ENCODE measurements at places on chromosomes 7 and 10.

GRCh38 chr7:80478683-80479082, 33.2 kb downstream of the GNAT3 start:
- no peak for DNase-seq

- DNase-seq, result no peak
Observed at GRCh38 chr10:132960631-132961419, 18.5 kb upstream of the CFAP46 start.

DNA sequence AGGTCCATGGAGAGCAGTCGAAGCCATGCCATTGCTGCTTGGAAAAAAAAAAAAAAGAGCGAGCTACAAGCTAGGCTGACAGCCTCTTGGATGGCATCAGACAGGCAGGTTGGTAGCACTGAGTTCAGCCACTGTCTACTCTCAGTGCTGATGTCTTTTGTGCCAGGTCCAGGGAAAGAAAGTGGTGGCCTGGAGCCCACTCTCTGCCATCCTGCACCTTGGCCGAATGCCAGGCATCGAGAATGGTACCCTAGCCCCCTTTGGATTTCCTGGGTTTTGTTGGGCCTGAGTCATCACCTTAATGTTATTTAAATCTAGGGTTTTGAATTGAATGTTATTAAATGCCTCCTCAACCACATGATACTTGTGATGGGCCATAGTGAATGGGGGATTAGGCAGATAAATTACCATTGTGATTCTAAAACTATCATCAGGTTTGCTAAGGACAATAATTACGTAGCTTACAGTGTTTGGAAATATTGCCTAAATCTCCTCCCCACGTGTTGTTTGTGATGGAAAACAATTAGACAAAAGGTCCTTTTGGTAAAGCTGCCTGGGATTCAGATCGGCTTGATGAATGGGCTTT, 195.7 kb upstream of the GPR26 start:
- no peak for DNase-seq

DNA sequence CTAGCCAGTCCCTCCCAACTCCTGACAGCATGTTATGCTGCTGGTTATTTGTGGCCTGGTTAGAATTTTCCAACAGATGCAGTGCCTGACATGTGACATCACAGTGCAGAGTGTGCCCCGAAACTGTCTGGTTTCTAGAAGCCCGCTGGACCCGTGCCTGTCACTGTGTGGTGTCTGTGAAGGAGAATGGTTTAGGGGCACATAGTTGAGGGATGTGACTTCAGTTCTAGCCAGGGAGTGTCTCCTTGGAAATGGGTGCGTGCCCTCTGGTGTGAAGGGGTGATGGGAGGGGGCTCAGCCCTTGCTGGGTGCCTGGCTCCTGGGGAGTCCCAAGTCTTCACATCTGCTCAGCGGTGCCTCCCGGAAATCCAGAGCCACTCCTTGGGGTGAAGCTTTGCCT, 303.6 kb downstream of the GLRX3 start:
- DNase-seq, result no peak

GRCh38 chr7:138396251-138397070, 63.6 kb upstream of the TRIM24 start:
- DNase-seq, result no peak

- DNase-seq, result no peak
Observed at GRCh38 chr10:26579256-26580063, 118.0 kb upstream of the PDSS1 start.

- no peak for DNase-seq
Observed at GRCh38 chr7:75559976-75560365, 67.9 kb downstream of the SPDYE5 start.

- no peak for DNase-seq
Observed at GRCh38 chr7:78153285-78153684, 354.7 kb downstream of the PHTF2 start.

DNA sequence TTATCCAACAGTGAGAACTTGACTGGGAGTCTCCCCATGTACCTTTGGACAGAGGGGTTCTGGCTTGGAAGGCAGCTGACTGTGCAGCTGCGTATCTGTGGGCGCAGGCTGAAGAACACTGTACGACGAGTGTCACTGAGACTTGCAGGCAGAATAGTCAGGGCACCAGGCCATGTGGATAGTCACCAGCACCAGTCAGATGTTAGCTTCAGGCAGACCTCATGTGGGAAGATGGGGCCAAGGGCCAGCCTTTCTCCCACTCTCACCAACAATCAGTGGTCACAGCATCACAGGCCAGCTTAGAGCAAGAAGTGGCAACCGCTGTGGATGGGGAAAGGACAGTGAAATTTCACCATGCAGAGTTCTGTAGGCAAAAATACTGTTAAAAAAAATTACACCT, 43.4 kb upstream of the GJD4 start:
- DNase-seq, result no peak

DNA sequence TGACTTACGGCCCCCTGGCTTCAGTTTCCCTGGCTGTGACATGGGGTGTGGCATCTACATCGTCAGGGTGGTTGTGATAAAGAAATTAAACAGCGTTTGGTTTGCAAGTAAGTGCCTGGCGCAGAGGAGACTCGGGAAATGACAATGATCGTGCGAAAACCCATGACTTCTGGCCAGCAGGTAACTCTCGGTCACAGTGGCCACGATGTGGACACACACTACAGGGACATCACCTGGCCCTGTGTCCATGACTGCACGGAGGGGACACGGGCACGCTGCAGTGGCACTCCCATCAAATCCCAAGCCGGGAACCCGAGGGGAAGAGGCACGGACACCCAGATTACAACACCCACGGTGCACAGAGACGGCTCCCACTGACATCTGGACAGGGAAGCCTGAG, 28.7 kb downstream of the PAPOLB start:
- no peak for DNase-seq

- DNase-seq, result no peak
Observed at GRCh38 chr7:38367301-38367890, 94.0 kb upstream of the TARP start.

GRCh38 chr10:124728071-124728829, 15.9 kb downstream of the FAM53B start:
- DNase-seq, result no peak

- DNase-seq, result peak; percentile 25
Observed at GRCh38 chr7:100799037-100799896, 28.1 kb downstream of the EPHB4 start.

DNA sequence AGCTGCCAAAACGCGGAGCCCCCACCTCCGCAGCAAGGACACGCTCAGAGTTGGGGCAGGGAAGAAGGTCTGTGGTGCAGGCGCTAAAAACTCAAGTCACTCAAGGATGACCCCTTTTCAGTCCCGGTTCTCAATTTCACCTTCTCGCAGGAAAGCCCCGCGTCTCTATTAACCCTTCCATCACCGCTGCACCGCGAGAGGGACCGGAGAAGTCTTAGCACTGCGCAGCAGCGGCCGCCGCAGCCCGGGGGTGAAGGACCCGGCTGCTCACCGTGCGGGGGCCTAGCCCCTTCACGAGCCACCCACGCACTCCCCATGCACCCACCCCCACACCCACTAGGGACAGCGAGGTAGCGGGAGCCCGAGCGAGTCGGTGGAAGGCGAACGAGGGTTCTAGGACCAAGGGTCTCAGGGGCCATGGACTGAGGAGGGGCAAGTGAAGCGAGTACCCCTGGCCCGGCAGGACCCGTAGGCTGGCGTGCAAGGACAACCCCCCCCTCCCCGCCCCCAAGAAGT, 162.9 kb downstream of the SH3PXD2A start:
- DNase-seq, result no peak

- DNase-seq, result no peak
Observed at GRCh38 chr7:93958651-93959050, 37.1 kb downstream of the GNG11 start.

GRCh38 chr10:100341953-100342626, 4.9 kb upstream of the SCD start:
- DNase-seq, result no peak

- no peak for DNase-seq
Observed at GRCh38 chr10:1074748-1075308, 18.6 kb downstream of the WDR37 start.

DNA sequence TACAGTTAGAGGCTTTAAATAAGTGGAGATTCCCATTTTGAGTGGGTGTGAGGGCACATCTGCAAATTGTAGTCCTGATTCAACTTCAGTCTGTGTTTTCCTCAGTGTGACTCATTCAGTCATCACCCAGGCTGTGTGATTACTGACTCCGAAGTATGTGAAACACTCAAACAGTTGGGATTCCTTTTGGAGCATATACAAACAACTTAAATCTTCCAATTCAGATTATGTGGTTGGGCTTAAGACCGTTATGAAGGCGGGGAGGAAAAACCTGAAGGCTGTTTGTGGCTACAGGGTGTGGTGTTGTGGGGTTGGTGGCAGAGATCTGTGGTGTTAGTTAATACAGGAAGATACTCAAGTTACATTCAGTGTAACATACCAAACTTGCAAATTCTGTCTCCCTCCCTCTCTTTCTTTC, 259.7 kb upstream of the FERD3L start:
- no peak for DNase-seq

- no peak for DNase-seq
Observed at GRCh38 chr10:31594347-31594873, 275.4 kb downstream of the ZEB1 start.

DNA sequence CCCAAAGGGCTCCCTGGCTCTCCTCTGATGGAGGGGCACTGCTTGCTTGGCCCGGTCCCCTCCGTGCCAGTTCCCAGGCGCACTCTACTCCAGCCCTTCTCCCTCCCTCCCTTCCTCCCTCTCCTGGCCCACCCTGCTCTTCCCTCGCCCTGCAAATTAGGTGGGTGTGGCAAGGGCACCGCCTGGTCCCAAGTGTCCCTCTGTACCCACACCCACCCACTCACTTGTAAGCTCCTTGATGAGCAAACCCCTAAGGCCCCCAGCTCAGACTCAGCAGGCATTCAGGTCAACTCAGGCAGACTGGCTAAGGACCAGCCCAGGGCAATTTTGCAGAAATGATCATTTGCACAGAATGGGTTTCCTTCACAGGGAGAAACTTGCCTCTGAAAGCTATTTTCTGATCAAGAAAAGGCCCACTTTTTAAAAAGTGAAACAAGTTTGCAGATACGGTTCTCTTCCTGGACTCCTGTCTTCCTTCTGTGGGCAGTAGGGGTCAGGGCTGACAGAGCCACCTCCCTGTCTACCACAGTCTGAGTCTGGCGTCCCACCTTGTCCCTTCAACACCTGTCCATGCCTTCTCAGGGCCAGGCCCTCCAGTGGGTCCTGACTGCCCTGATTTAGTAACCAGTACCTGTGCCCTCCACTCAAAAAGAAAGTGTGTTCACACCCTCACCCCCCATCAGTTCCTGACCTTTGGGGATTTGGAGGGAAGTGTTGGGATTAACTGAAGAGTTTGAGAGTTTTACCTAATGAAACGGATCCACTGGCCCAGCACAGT, 28.3 kb downstream of the C10orf71 start:
- no peak for DNase-seq

DNA sequence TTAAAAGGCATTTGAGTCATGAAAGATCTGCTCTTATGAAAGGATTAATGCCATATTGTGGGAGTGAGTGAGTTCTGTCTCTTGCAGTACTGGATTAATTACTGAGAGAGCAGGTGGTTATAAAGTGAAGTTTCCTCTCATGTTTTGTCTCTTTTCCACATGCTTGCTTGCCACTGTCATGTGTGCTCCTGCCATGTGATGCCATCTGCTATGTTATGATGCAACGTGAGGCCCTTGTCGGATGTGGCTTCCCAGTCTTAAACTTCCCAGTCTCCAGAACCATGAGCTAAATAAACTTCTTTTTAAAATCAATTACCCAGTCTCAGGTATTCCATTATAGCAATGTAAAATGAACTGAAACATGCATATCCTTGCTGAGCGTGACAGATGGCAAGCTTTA, 22.7 kb upstream of the TCTN3 start:
- DNase-seq, result no peak

- DNase-seq, result no peak
Observed at GRCh38 chr7:964401-965231, 10.1 kb upstream of the ADAP1 start.

- DNase-seq, result no peak
Observed at GRCh38 chr7:127437241-127437640, 44.7 kb upstream of the ZNF800 start.

DNA sequence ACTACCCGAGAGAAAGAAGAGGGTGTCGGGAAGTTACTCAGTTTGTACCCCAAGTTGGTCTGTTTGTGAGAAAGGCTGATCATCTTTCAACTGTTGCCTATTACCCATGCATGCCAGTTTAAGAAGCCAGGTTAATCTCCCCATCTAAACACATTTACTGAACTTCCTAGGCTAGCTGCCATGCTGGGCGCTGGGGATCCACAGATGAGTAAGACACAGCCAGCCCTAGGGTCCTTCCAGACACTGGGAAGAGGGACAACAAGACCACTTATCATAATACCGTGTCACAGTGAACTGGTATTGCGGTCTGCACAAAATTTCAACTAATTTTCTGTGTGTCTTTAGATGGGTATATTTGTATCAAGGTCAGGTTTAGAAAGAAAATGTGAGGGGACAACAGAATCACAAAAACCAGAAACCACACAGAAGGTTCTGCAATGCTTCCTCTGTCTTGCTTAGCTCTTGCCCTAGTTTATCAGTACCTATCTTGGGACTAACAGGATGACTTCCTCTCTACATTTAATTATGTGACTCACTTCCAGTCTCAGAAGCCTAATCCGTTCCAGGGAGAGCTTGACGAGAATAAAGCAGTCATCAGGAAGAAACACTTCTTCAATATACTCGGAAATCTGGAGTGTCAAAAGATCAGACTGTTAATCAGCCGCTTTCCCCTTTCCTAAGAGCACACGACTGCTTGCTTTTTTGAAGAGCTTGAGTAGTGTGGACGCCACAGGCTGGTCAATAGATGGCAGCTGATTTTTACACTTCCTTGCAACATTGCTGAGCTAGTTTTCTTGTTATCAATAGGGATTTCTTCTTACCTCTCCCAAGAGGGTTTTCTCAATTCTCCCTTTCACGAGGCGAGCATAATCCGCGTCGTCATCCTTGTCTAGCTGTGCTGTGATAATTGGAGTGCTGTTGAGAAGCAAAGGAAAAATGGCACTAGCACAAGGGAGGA, 45.7 kb downstream of the POLR3A start:
- DNase-seq, result no peak

DNA sequence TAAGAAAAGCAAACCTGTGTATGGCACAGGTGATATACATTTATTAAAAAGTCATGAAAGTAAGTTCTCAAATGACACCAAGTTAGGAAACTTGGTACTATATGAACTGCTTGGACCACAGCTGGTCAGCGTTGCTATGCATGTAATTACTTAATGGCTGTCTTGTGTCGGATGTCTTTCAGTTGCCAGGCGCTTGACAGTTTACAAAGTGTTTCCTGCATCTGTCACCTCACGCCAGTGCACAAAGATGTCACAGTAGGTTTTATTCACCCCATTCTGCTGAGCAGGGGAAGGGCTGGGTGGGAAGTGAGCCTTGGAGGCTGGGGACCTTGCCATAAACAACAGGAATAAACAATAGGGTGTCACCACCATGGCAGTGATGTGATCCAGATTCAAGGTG, 35.8 kb downstream of the ADAM12 start:
- DNase-seq, result no peak

GRCh38 chr10:116723428-116724281, 18.7 kb downstream of the HSPA12A start:
- peak; percentile 6 for DNase-seq

DNA sequence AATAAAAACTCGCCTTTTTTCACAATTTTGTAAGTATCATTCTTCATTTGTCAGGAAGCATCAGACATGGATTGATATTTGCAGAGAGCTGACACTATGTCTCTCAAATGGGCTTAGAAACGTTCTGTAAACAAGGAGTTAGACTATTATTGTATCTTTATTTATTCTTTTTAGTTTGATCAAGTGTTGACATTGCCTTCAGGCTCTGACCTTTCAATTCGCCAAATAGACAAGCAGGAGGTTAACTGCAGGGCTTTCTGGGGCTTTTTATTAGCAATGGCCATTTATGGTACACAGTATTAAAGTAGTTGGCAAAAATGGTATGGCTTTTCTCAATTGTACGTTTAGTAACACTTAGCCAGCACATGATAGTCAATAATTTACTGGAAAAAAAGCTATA, 221.7 kb downstream of the ZWINT start:
- no peak for DNase-seq

- DNase-seq, result no peak
Observed at GRCh38 chr7:117630501-117630900, 150.7 kb downstream of the CFTR start.

All from stimulated activated CD8-positive, alpha-beta memory T cell treated with anti-CD3 and anti-CD28 coated beads, Interleukin-4, amount 100 ng/mL, for 1 hour (primary cell).